Renal pelvis (tissue), 12 donors: ENCODE measurements at places on chromosomes 7 and 10.

GRCh38 chr10:7696545-7696944 is 6.6 kb upstream of the ITIH2 start:
- no peak for DNase-seq

- no peak for DNase-seq
Measured at GRCh38 chr10:92478536-92478935, 95.4 kb downstream of the IDE start.

- DNase-seq: no peak
Measured at GRCh38 chr10:68052463-68052862, 22.6 kb downstream of the HERC4 start.

GRCh38 chr10:23834091-23834490 is 374.8 kb upstream of the KIAA1217 start:
- no peak for DNase-seq

DNA sequence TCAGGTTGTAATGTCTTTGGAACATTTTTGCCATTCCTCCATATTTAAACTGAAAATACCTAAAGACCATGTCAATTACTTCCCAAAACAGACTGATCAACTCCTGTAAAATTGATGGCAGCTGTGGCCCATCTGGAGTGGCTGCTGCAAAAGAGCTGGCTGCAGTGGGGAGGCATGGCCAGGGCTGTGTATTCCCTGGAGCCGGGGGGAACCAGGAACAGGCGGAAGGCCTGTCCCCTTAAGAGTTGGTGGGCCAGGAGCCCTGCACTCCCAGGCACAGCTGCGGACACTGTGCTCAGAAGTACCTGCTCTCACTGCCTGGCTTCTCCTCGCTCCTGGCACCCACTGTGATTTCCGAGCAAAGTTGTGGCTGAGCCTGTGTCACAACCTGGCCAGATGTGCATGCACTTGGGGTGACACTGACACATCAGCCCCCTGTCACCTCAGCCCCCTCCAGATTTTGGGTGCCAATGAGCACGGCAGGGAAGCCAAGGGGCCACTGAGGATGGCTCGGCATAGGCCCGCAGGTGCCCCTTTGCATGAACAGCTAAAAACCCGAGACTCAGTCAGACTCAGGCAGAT is 116.1 kb downstream of the DGKB start:
- no peak for DNase-seq

DNA sequence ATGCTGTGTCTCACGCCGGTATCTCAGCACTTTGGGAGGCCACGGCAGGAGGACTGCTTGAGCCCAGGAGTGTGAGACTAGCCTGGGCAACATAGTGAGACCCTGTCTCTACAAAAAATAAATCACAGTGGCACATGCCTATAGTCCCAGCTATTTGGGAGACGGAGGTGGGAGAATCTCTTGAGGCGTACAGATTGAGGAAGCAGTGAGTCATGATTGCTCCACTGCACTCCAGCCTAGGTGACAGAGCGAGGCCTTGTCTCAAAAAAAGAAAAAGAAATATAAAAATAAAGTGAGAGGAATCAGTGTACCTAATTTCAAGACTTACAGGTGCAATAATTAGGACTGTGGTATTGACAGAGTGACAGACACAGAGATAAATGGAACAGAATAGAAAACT is 23.9 kb downstream of the SLC25A40 start:
- DNase-seq: no peak

DNA sequence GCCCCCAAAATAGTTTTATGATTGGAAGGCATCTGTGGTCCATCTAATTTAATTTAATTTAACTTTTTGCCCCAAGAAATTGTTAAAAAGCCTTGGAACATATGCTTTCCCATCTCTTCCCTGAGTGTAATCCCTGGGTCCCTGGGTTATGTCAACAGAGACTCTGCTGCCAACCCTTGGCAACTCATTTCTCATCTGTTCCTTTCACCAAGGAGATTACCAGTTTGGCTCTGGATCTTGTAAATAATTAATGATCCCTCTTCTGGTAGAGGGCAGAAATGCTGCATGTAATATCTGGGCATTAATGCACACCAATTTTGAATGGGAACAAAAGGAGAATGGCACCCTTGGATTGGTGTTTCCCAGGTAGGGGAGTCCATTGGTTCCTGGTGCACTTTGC is 514.2 kb downstream of the CCSER2 start:
- DNase-seq: no peak

GRCh38 chr10:50577681-50578350 is 45.9 kb downstream of the SGMS1 start:
- no peak for DNase-seq

- DNase-seq: no peak
Measured at GRCh38 chr10:32947586-32947985, 10.4 kb downstream of the ITGB1 start.

DNA sequence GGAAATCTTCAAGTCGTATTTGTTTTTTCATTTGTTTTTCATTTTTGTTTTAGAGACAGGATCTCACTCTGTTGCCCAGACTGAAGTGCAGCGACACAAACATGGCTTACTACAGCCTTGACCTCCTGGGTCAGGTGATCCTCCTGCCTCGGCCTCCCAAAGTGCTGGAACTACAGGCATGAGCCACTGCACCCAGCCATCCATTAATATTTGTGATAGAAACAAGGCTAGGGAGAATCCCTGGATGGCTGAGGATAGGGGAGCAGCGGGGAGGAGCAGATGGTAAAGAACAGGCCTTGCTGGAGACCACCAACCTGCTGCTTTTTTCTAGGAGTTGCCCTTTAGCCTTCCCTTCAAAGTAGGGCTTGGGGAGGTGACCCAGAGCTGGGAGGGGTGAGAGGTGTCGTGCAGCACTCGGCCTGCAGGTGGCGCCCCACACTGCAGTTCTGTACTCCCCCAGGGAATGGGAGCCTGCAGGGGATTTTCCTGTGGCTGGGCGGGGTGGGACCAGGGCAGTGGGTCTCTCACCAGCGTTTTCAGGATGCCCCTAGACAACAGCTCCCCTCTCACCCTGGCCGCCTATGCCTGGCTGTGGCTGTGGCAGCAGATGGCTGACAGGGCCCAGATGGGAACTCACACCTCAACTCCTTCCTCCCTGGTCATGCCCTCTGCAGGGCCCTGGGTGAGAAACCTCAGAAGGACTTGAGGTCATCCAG is 12.6 kb upstream of the CDH23 start:
- DNase-seq: no peak

GRCh38 chr7:99898836-99899235 is 20.5 kb downstream of the TRIM4 start:
- DNase-seq: no peak

DNA sequence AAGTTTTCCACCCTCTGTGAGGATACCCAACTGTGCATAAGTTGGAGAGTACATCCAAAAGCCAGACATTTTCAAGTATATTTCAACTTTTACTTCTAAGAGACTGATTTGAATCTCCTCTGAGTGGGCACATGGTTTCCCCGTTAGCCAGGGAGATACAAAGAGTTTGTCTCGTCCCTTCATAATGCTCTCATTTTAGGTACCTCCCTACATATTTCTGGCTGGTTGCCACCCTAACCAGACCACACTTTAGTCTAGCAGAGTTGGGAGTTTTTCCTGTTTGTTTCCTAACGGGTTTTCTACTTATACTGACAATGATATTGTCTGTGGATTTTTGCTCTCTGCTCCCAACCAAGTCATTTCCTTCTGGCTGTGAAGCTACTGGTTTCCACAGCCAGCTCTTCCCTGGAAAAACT is 180.3 kb downstream of the CCDC71L start:
- no peak for DNase-seq

DNA sequence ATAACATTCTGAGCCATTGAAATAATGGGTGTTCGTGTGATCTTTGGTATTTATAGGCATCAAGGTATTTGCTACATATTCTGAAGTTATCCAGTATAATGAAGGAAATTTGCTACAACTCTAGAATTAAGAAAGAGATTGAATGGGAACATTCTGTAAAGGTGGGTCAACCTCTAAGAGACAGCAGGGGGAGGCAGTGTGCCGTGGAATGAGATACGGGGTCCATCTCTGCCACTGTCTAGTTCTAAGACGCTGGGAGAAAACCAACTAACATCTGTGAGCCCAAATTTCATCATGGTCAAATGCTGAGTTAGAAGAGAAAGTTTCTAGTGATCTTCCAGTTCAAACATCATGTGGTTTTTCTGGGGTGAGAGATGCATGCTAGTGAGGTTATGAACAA is 368.9 kb downstream of the SORCS1 start:
- peak; percentile 50 for DNase-seq

- DNase-seq: no peak
Measured at GRCh38 chr10:110858297-110858934, 13.3 kb upstream of the PDCD4 start.

DNA sequence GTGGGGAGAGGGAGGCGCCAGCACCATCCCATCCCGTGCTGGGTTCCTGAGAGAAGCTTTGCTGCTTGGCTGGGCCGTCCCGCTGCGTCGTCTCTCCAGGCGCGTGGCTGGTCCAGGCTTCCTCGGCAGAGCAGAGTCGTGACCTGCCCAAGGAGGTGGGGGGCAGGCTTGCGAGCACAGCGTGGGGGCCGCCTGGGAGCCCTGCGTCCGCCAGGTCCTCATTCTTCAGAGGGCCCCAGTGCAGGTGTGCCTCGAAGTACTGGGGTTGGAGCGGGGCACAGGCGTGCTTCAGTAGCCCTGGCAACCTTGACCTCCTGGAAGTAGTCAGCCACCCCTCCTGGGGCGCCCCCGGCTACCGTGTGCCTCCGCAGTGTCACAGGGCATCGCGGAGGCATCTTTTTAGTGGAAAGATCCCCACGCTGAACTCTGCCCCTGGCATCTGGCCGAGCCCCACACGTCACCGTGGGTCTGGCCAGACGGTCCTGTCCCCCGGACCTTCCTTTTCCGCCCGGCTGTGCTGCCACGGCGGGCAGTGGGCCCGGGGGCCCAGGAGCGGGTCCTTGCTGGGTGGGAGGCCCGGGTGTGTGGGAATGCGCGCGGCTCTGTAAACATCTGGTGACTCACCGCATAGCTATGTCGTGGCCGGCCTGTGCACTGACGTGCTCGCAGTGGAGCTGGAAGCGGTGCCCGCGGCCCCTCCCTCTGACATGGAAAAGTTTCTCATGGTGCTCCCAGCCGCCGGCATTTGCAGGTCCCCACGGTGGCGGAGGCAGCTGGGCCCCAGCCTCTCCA is 6.4 kb downstream of the MAFK start:
- peak; percentile 95 for DNase-seq

DNA sequence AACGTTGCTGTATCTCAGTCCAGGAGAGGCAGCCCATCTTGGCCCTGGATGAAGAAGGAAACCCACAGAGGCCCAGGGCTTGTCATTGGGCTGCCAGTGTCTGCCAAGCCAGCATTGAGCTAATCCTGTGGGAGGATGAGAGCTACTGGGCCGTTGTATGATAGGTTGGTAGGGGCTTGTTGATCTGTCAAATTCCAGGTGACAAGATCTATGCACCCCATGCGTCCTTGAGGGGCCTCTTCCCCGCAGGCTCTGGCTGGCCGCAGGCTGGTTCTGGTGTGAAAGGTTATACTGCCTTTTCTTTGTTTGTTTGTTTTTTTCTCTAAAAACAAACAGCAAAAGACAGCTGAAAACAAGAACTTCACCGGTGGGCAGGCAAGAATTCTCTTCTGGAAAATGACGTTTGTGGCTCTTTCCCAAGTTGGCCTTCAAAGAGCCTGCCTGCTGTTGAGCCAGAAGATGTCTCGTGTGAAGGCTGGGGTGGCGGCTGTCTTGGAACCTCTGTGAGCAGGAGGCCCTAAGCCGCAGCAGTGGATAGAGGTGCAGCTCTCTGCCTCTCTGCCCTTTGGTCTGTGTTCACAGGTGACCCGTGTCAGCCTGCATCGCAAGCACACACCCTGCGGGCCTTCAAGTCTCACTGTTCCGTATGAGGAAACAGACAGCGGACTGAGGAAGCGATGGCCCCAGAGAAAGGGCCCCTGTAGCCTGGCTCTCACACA is 23.3 kb downstream of the CYP17A1 start:
- no peak for DNase-seq

- no peak for DNase-seq
Measured at GRCh38 chr7:67595431-67596180, 599.0 kb downstream of the TYW1 start.

DNA sequence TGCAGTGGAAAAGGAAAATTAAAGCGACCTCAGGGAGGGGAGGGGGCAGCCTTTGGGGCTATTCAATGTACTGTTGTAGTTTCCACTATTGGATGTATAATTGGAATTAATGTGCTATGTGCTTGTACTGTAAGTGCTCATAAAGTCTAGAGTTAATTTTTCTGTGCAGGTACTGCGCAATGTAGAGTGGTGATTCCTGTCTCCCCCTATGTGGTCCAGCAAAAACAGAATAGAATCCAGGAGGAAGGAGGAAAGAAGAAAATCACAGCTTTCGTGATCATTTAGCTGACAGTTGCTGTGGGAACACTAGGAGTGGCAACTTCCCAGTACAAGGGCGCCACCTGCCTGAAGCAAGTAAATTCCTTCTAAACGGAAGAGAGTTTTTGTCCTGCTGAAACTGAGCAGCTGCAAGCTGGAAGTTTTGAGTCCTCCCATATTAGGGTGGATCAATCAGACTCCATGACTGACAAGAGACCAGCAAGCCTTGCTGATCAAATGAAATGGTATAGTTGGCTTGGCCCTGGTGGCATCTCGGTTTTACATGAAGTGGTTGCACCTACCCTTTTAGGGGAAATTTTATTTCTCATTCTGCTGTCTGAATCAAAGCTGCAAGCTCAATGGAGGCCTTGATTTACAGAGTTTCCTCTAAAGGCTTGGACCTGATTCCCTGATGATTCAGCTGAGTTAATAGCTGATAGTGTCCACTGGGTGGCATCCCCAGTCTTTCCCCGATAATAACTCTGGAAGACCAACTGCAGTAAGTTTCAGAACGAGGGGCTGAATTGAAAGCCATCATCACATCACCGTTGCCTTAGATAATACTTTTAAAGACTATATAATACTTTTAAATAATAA is 299.8 kb downstream of the HGF start:
- DNase-seq: peak; percentile 60

- DNase-seq: no peak
Measured at GRCh38 chr10:132498562-132499366, 38.8 kb upstream of the INPP5A start.

GRCh38 chr7:22578007-22578733 is 78.2 kb upstream of the STEAP1B start:
- no peak for DNase-seq

DNA sequence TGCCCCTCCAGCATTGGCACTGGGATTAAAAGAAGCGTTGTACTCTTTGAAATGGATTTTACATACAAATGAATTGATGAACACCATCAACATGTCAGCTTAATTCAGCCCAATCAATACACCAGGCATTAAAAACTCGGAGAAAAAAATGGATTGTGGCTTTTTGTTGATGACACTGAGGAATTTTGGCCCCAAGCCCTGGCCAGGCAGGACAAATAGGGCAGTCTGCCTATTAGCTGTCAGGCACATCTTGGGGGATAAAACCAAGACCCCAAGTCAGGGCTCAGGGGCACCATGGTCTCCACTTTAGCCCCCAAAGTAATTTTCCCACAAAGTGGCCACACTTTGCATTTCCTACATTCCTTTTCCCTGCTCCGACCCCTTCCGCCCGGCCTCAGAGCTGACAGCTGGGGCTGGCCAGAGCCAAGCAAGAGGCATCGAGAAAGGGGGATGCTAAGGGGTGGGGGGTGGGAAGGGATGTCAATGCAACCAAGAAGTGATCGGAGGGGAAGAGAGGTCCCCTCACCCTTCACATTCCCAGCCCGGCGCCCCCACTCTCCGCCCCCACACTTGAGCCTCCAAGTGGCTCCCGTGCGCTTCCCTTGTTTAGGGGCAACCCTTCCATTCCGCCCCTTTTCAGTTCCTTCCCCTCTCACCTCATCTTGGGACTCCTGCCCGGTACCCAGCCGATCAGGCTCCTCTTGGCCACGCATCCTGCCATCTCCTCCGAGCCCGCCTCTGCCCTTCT is 711 bp downstream of the HIP1 start:
- no peak for DNase-seq

- no peak for DNase-seq
Measured at GRCh38 chr10:128528781-128529180, 402.6 kb upstream of the MKI67 start.

GRCh38 chr10:80344912-80345311 is 11.6 kb downstream of the DYDC1 start:
- DNase-seq: no peak
